NK-92 treated with Interleukin-12 subunit alpha and Interleukin-12 subunit beta, amount 100 ng/mL, for 24 hours (cell line): ENCODE measurements at places on chromosomes 16 and 17.
A peak's percentile ranks its signal among the peaks of the same experiment; 100 is the strongest.

- no peak for DNase-seq
Observed at GRCh38 chr17:78588258-78589030, 11.2 kb upstream of the DNAH17 start.

GRCh38 chr16:4293822-4294457, 21.1 kb upstream of the TFAP4 start:
- DNase-seq = no peak

- DNase-seq = no peak
Observed at GRCh38 chr17:77854759-77855745, 103.5 kb upstream of the TNRC6C start.

- peak; percentile 46 for DNase-seq
Observed at GRCh38 chr17:42101513-42102292, 3.4 kb upstream of the ZNF385C start.

DNA sequence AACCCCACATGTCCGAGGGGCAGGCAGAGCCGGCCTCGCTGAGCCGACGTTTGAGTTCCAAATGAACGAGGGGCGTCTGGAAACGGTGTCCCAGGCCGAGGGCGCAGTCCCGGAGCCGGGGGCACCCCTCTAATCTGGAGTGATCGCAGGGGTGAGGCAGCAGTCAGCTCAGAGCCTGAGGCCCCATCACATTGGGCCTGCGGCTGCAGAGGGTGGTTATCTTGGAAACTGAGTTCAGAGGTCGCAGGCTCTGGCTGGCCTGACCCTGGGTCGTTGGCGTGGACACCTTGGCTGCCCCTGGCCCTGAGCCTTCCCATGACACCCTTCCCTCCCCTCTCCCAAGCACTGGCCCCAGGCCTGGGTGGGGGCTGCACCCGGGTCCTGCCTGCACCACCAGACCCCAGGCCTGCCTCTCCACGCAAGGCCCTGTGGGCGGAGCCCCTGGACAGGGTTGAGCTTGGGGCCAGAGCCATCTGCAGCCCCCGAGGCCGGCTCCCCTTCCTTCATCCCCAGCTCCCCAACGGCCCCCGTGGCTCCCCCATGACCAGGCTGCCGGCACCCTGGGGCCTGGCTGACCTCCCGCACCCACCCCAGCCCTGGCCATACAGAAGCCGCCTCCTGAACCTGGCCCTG, 45.6 kb downstream of the ZFPM1 start:
- no peak for DNase-seq

DNA sequence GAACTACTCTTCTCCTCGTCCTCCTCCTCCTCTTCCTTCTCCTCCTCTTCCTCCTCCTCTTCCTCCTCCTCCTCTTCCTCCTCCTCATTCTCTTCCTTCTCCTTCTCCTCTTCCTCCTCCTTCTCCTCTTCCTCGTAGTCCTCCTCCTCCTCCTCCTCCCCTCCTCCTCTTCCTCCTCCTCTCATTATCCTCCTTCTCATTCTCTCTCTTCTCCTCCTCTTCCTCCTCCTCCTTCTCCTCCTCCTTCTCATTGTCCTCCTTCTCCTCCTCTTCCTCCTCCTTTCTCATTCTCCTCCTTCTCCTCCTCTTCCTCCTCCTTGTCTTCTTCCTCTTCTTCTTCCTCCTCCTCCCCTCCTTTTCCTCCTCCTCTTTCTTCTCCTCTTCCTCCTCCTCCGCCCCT, 4.1 kb upstream of the PITPNM3 start:
- DNase-seq = no peak

DNA sequence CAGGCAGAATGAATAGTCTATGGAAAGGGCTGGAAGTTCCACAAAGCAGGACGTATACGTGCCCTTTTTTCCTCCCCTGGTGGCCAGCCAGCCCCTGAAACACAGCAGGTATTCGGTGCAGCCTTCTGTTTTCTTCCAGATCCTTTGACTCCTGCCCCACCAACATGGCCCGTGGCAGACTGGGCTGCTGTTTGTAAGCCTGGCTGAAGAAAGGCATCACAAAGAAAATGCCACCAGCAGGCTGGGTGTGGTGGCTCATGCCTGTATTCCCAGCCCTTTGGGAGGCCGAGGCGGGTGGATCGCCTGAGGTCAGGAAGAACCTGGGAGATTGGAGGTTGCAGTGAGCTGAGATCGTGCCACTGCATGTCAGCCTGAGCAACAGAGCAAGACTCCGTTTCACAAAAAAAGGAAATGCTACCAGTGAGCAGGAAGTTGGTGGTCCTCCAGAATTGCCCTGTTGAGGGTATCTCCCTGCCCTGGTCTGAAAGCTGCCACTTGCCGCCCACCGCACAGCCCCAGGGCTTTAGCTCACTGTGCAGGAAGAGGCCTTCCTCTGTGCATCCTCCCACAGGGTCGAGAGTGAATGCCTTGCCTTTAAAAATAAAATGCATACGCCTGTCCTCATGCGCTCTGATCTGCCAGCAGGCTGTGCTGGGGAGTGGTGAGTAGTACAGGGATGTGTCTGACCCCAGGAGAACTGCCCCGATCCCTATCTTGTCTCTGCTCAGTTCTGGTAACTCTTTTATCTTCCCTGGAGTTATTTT, 587.7 kb downstream of the MAF start:
- no peak for DNase-seq

DNA sequence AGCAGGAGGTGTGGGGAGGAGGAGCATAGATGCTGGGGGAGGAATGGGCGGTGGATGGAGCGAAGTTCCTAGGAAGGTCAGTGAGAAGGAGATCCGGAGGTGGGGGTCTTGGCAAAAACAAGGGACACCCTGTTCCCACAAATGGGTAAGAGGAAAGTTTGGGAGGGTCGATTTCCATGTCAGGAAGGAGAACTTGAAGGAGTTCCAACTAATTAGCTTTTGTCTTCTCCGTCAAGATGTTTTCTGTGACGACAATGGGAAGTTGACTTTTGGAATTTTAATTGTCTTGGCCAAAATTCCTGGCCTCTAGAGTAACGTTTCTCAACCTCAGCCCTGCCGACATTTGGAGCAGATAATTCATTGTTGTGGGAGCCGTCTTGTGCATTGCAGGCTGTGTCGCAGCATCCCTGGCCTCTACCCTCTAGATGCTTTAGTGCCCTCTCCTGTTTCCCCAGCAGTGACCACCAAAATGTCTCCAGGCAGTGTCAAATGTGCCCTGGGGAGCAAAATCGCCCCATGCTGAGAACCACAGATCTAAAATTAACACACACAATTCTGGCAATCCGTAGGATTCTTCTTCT, 97.1 kb downstream of the PITPNC1 start:
- no peak for DNase-seq
